ENCODE measurements at places on chromosomes 4 and X.

GRCh38 chr4:107719207-107719921 is 670 bp downstream of the PAPSS1 start:
- DNase-seq, result no peak
- no peaks in the 10 kb centered on the region for H3K27me3 ChIP-seq
- no peaks in the 10 kb centered on the region for H3K36me3 ChIP-seq

DNA sequence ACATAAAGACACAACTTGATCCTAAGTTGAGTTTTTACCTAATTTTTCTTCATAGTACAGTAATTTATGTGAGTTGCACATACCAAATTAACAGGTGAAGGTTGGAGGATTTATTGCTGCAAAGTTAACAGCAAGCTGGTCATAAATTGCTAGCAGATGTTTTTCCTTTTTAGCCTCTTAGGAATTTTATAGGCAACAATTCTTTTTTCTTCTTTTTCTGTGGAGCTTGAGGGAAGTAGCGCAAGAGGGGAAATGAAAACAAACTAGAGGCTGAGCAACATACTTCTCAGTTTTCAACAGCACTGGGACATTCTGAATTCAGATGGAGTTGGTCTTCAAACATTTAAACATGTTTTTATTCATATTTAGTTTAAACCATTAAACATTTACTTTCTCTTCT is 63.7 kb upstream of the TLR2 start:
- no peak overlapping the region for H3K27ac ChIP-seq
- H3K4me3 ChIP-seq, result no peak overlapping the region
- H3K4me1 ChIP-seq, result no peaks in the 10 kb centered on the region

DNA sequence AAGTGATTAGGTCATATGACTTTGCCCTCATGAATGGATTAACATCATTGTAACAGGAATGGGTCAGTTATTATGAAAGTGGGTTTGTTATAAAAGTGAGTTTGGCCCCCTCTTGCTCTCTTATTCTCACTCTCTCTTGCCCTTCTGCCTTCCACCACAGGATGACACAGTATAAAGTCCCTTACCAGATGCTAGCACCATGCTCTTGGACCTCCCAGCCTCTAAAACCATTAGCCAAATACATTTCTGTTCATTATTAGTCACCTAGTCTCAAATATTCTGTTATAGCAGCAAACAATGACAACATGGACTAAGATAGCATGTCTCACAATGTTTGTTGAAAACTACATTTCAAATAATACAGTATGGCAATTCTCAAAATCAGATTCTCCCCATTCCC is 59.7 kb downstream of the RWDD4 start:
- H3K27me3 ChIP-seq, result no peaks in the 10 kb centered on the region
- no peaks in the 10 kb centered on the region for H3K36me3 ChIP-seq
- DNase-seq, result no peak
- H3K27ac ChIP-seq, result no peak overlapping the region

DNA sequence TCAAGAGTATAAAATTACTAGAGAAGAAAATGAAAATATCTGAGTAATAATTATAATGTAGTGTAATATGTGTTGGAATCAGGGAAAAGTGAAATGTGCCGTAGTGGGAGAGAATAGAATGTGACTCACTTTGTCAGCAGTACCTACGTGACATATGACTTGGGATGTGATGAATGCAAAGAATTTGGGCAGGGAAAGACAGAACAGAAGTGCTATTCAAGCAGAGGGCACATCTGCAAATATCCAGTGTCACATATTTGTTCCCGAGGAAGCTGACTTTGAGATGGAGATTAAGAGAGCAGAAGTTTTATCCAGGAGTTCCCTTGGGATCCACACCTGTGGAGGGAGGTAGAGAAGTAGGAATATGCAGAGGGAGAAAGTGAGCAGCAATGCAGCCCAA is 69.3 kb upstream of the HS3ST1 start:
- H3K36me3 ChIP-seq, result no peaks in the 10 kb centered on the region
- H3K4me3 ChIP-seq, result no peak overlapping the region
- H3K27me3 ChIP-seq, result no peaks in the 10 kb centered on the region
- DNase-seq, result no peak
- no peaks in the 10 kb centered on the region for H3K4me1 ChIP-seq
